Activated T-cell treated with anti-CD3 and anti-CD28 coated beads, Interleukin-2, amount 50 U/mL, for 24 hours (primary cell): ENCODE measurements at places on chromosomes 16 and 17.

DNA sequence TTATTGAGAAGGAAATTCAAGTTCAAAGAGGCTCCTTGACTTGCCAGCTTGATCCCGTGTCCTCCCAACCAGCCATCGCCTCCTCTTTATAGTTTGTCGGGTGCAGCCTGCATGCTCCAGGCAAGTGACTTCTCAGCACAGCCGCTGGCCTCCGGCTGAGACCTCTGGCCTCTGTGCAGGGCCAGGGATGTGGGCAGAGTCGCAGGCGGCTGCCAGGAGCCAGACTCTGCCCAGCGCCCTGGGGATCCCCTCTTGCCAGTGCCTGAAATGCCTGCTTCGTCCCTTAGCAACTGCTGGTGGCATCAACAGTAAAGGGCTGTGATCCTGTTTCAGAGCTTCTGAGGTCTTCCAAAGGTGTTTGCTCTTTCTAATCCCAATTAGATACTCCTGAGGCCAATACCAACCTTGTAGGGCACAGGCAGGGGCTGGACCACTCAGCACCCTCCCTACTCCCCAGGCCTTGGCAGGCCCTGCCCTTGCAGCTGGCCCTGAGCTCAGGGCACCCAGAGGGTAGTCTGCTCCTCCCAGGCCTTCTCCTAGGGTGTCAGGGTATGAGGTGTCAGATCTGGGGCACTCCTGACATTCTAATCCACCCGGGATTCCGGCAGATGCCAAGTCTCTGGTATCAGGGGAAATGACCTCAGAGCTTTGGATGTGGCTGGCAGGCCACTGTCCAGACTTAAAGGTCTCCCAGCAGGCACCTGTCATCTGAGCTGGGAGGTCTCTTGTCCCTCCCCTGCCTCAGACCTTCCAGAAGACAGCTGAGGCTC is 68.0 kb upstream of the SIAH1 start:
- DNase-seq = no peak

- DNase-seq = no peak
Measured at GRCh38 chr16:4365014-4365406, 6.6 kb upstream of the VASN start.

DNA sequence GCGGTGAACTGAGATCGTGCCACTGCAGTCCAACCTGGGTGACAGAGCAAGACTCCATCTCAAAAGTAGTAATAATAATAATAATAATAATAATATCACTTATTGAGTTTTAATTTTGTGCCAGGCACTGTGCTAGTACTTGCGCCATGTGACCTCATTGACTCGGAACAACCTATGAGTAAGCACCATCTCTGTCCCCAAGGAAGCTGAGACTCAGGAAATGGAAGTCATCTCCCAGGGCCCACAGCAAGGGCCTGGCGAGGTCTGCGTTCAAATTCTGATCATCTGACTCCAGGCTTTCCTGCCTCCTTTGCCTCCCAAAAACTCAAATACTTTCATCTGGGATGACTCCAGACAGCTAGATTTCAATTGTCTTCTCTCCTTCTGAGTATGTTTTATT is 162.9 kb downstream of the SEC14L1 start:
- no peak for DNase-seq

DNA sequence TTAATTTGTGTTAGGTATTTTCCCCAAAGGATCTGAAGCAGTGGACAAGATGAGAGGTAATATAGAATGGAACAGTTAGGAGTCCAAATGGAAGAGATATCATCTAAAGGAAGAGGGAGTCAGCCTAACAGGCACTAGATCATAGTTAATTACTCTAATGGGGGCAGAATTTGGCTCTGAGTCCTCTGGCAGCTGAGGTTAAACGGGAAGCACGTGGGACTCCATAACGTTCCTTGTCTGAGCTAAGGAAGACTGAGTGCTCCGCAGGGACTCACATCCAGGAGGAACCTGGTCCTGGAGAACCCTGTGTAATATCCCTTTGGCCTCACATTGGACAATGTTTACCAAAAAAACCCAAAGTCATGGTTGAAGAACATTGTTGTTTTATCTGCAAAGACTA is 46.6 kb upstream of the TEX2 start:
- DNase-seq = no peak

GRCh38 chr17:46737326-46737725 is 81.2 kb downstream of the WNT3 start:
- DNase-seq = no peak

DNA sequence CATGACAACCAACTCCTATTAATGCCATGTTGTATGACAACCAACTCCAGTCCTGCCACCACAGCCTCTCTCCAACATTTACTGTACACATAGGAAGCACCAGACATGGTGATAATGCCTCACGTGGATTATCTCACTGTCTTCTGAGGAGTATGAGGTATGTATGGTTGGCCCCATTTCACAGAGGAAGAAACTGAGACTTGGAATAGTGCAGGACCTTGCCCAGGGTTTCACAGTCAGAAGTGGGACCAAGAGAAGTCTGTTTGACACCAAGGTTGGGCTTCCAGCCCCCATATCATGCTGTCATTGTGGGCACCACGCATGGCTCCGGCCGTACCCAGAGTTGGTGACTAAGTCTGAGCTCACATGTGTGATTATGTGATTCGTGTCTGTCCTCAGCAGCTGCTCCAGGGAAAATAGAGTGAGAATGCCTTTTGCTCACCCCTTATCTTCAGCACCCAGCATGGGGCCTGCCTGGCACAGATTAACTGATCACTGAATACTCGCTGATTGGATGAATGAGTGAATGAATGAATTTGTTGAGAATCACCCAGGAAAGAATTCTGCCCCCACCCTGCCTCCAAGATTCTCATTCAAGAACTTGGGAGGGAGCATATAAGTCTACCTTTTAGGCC is 204.1 kb upstream of the NLRP1 start:
- no peak for DNase-seq

GRCh38 chr16:3152991-3153368 is 18.2 kb downstream of the ZNF213 start:
- no peak for DNase-seq

GRCh38 chr17:73363442-73364154 is 51.8 kb upstream of the CDC42EP4 start:
- no peak for DNase-seq

DNA sequence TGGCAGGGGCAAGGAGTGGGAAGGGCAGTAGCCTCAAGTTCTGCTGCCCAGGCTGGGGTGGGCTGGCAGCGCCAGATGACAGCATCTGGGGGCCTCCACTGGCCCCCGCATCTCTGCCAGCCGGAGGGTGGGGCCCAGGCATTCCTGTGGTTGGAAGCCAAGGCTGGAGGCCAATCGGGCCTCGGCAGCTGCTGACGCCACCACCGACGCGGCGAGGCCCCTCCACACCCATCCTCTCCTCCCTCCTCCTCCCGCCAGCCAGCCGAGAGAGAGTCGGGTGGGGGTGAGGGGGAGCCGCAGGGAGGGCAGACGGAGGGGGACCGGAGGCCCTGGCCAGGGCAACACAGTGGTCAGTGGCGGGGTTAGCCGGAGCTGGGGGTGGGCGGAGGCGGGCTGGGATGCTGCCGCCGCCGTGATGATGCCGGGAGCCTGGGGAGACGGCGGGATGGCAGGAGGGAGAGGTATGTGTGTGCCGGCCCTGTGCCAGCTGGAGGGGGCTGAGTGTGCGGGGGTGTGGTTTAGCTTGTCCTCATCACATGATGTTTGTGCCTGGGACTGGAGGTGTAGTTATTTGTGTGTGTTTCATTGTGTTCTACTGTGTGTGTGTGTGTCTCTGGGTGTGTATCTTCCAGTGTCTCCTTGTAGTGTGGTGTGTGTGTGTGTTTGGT is 36.6 kb downstream of the ARHGAP23 start:
- DNase-seq = no peak

GRCh38 chr17:13157656-13158055 is 139.8 kb upstream of the ELAC2 start:
- DNase-seq = no peak
